HTR-8/SVneo (cell line): ENCODE measurements at places on chromosomes 5 and 9.
A peak's percentile ranks its signal among the peaks of the same experiment; 100 is the strongest.

- DNase-seq = no peak
Measured at GRCh38 chr5:23269981-23270380, 237.4 kb upstream of the PRDM9 start.

GRCh38 chr5:141657937-141658545, 6.8 kb upstream of the FCHSD1 start:
- no peak for DNase-seq

GRCh38 chr5:111635916-111636570, 121.0 kb downstream of the NREP start:
- DNase-seq = no peak

DNA sequence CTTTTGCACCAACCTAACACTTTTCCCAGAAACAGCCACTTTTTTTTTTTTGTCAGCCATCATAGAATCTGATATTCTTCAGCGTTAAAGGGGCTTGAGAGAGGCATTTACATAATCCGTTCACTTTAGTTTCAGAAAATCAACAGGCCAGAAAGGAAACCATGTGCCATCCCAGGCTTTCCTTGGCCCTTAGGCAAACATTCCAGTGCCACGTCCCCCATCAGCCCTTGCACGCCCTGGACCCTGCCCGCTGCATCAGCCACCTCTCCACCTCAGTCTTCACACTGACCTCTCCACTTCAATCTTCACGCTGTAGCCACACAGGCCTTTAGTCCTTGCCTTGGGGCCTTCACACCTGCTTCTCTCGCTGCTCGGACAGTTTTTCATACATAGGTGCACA, 123.2 kb downstream of the GRIA1 start:
- no peak for DNase-seq

DNA sequence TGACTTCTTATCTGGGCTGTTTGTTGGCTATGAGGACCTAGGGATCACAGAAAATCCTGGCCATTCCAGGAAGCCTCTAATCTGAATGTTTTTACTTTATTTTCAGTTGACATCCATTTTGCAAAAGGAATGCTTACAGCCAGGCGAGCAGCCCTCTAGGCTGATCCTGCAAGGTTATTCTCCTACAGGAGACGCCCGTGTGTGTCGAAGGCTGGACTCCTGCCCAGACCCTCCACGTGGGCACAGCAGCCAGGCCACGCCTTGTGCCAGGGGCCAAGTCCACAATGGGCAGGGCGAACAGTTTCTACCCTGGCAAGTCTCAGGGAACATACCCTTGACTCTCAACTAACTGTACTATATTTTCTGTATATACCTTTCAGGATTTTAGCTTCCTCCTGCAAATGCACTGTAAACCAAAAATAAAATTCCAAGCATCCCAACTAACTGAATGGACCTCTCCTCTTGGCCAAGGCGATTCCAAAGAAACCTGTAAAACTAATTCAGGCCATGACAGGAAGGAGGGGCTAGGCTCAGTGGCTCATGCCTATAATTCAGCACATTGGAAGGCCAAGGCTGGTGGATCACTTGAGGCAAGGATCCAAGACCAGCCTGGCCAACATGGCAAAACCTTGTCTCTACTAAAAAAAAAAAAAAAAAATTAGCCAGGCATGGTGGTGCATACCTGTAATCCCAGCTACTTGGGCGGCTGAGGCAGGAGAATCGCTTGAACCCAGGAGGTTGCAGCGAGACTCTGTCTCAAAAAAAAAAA, 5.7 kb downstream of the CMBL start:
- DNase-seq = no peak

DNA sequence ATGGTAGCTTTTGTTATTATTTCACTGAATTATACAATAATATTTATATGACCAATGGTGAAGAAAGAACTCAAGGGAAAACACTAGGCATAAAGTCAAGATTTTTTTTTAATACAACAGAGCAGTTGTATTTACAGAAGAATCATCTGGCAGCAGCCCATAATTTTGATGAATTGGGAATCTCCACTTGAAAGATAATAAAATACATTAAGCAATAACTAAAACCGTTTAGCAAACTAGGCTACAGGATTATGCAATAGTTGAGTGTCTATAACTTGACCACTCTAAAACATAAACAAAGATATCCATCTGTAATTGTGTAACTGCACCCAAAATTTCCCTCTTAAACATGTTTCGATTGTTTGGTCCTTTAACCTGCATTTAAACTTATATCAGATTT, 80.8 kb downstream of the SNCAIP start:
- DNase-seq = peak; percentile 2

DNA sequence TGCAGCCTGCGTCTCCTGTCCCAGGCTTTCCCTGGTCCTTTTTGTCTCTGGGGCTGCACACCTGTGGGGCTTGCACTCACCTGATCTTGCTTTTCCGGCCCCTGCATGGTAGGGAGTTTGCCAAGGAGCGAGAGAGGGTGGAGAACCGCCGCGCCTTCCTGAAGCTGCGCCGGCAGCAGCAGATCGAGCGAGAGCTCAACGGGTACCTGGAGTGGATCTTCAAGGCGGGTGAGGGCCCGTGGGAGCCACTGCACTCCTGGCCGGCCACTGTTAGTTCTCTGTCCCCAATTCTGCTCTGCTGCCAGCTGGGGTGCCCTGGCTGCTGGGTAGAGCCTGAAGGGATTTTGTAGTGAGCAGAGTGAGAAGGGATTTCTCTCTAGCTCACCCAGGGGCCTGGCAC, 78.0 kb downstream of the CACNA1B start:
- no peak for DNase-seq

DNA sequence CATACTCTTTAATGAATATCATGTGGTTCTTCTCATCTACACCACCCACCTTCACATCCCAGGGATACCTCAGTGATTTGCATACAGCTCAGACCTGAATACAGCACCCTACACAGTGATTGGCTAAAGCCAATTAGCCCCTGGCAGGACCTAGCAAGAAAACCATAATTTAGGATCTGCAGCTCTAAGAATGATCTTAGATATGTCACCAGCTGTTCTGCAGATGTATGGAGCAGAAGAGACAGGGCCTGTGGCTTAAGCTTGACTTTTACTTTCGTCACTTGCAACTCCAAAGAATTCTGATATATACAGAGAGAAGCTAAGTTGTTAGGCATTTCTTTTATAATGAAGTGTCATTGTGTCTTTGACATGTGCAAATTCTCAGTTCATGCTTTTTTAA, 483.2 kb upstream of the C9orf72 start:
- DNase-seq = no peak

DNA sequence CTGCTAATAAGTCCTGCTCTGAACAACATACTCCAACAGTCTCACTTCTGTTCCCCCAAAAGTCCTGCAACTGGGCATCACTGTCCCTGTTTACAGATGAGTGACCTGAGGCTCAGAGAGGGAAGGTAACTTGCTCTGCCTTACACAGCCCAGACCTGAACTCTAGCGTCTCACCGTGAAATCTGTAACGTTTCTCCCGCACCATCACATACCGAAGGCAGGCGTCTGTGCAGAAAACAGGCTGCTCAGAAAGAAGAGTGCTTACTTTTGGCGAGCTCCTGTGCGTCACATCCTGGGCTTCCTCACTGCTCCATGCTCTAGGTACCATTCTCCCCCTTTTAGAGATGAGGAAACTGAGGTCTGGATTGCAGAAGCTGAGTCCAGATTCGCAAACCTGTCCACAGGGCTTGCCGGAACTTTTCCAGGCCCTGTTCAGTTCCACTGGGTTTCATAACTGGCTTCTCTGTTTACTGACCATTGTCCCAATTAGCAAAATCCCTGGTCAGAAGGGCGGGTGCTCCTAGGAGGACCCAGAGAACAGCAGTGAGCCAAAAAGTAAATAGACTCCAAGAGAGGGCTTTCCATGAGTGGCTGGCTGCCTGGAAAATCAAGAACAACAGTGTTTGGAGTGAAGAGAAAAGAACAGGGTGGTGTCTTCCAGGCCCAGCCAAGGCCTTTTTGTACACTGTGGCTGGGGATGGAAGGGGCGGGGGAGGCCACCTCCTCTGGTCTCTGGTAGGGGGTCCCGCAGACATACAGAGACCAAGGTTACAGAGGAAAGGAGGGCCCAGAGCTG, 27.1 kb downstream of the GSN start:
- no peak for DNase-seq

GRCh38 chr9:1443450-1443849, 393.3 kb downstream of the DMRT2 start:
- no peak for DNase-seq

GRCh38 chr9:6640268-6641051, 5.1 kb downstream of the GLDC start:
- no peak for DNase-seq

GRCh38 chr5:71699751-71700150, 19.3 kb upstream of the CARTPT start:
- no peak for DNase-seq

DNA sequence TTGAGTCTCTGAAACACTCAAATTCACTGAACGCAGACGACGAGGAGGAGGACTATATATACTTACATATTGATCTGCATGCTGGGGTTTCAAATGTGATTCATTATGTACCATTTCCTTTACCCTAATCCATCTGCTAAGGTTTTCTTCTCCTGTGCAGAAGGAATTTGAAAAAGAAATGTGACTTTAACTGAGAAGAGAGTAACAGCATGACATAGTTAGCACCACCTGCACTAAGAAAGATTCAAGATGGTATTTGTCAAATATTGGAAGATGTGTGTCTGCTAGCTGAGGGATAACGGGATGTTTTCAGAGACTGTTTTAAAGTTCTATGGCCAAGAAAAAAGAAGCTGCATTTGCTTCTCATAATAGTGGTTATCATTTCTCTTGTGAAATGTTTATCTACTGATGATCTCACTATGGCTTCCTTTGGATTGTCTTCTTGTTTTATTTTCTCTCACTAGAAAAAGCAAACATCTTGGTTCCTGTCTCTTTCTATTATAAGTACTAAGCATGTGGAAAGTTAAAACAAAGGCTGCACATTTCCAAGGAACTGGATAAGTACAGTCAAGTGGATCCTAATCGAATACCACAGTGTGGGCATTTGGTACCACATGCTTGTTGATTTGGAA, 89.8 kb upstream of the TLE4 start:
- DNase-seq = no peak

DNA sequence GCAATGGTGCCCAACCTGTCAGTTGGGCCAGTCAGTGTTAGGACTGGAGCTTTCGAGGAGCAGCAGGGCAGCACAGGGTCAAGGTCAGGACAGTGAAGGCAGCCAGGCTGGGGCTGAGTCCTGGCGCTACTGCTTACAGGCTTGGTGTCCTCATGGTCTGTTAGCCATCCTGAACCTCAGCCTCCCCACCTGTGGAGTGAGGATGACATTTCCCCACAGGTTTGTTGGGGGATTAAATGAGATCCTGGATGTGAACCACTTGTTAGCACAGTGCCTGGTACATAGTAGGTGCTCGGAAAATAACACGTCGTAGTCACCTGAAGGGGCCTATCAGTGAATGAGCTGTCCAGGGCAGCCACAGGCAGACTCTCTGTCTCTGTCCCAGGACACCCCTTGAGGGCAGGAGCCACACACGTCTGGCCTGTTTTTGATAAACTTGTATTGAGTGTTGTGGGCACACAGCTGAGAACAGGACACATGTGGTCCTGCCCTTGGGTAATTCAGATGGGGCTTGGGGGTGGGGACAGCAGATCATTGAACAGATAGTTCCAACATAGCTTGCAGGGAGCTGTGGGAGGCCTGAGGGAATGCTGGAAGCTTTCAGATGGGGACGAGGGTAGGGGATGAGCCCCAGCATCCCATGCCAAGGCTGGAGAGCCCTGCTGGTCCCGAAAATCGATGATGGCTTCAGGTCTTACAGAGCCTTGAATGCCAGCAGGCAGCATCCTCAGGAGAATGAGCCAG, 69.3 kb downstream of the AMBP start:
- DNase-seq = no peak

DNA sequence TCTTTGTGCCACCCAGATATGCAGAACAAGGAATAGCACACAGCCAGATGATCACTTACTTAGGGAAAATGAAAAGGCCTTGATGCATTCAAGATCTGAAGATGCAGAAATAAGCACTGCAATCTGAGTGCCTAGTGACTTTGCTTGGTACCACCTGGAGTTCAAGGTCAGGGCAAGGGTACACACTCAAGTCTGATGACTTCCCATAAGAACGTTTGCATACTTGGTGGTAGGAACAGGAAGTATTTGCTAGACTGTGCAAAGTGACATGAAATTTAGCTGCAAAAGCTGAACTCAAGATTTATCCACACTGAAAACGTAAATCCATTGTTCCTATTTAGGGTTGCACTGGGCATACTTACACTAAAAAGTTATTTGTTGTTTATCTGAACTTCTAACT, 177.1 kb downstream of the PIK3R1 start:
- no peak for DNase-seq

DNA sequence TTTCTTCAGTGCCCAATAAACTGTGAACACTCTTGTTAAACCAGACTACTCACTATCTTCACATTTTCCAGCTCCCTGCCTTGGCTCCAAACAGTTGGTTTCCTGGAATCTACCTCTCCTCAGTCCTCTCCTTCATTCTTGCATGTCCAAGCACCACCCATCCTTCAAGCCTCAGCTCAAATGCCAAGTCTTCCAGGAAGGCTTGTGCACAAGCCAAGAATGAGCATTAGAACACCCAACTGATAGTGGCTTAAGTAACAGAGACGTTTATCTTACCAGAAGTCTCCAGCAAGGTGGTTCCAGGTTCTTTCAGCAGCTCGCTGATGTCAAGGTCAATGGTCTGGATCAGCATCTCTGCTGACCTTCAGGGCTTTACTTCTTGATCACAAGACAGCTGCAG, 60.1 kb downstream of the PTPDC1 start:
- no peak for DNase-seq

GRCh38 chr5:15717001-15717400, 217.0 kb downstream of the FBXL7 start:
- DNase-seq = no peak

DNA sequence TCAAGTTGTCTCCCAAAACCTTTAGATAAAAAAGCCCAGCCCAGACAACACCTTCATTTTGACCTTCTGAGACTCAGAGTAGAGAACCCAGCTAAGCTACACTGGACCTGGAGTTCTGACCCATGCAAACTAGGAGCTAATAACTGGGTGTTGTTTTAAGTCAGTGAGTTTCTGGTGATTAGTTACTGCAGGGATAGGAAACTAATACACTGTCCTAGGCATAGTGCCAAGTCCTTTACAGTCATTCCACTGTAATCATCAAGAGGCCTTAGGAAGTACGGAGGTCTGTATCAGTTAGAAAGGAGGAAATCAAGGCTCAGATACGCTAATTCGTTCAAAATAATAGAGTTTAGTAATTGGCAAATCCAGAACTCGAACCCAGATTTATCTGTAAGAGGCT, 197.9 kb downstream of the KCTD16 start:
- DNase-seq = no peak

DNA sequence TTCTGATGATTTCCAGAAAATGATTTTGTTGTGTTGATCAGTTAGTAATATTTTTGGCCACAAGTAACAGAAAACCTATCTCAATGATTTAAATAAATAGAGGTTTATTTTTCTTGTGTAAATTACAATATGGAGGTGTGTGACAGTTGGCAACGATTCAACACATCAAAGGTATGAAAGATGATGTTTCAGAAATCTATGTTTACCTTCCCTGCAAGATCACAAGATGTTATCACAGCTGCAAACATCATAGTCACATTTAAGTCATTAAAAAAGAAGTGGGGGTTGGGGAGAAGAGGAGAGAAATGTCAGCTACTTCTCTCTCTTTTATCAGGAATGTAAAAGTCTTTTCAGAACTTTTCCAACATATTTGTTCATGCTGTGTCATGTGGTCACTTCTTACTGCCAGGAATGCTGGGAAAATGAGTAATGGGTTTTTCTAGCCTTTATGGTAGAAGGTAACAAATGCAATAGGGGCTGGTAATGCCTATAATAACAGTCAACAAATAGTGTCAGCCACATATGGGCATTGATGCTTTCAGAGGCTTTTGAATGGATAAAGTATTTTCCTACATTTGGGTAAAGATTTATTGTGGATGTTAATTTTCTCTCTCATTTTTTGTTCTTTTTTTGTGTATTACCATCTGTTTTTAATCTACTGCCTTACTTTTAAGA, 742.7 kb downstream of the TLE1 start:
- DNase-seq = no peak
